CD4-positive, alpha-beta T cell (primary cell): ENCODE measurements at places on chromosomes 5 and 9.

- no peaks in the 10 kb centered on the region for H3K27me3 ChIP-seq
- no peak overlapping the region for H3K27ac ChIP-seq
- no peak for DNase-seq
- no peaks in the 10 kb centered on the region for H3K4me1 ChIP-seq
- H3K36me3 ChIP-seq, result no peaks in the 10 kb centered on the region
These were observed 450.3 kb upstream of the CLINT1 start for GRCh38 chr5:158309088-158309807.

DNA sequence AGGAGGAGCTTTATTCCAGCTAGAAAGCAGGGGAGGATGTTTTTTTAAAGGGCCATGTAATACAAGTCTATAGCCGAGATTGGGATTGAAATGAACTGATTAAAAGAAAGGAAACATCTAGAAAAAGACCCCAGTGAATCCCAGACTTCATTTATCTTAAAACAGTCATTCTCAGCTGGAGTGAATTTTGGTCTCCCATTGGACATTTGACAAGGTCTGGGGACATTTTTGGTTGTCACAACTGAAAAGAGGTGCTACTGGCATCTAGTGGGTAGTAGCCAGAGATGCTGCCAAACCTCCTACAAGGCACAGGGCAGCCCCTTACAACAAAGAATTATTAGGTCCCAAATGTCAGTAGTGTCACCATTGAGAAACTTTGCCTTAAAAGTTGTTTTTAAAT is 16.3 kb upstream of the SPINK4 start:
- H3K36me3 ChIP-seq, result no peaks in the 10 kb centered on the region
- no peak overlapping the region for H3K4me3 ChIP-seq
- DNase-seq, result no peak
- peaks cover 10% of the 10 kb centered on the region for H3K4me1 ChIP-seq

DNA sequence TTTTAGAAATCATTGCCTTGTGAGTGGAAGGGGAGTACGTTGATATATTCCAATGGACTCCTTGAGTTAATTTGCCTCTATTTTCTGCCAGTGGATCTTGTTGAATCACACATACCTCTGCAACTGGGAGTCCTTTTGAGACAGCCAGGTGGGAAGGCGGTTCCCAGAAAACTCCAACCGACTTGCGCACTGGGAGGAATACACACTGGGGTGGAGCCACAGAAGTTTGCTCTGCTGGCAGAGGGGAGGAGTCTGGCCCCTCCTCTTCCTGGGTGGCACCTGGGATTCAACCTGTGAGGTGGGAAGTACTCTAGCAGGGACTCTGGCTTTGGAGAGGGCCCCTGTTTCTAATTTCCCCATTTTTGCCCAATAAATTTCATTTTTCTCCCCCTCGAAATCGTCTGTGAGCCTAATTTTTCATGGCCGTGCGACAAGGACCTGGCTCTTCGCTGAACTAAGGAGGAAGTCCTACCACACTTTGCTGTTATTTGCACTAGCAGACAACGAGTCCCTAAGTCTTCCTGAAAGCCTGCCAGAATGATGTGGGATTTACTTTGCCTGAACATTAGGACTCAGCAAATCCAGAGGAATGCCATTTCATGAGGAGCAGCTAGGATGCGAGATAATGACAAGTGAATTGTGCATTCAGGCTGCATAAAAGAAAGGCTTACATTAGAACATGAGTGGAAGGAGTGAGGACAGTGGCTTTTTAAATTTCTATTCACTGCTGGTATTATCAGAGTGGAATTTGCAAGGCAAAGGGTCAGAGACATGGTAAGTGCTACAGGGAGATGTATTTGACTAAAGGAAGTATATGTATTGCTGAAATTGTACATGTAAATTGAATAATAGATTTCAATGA is 67.2 kb downstream of the PRLR start:
- H3K27me3 ChIP-seq, result no peaks in the 10 kb centered on the region
- no peak overlapping the region for H3K27ac ChIP-seq
- H3K4me1 ChIP-seq, result no peaks in the 10 kb centered on the region
- H3K36me3 ChIP-seq, result no peaks in the 10 kb centered on the region
- no peak for DNase-seq
- H3K4me3 ChIP-seq, result no peak overlapping the region

DNA sequence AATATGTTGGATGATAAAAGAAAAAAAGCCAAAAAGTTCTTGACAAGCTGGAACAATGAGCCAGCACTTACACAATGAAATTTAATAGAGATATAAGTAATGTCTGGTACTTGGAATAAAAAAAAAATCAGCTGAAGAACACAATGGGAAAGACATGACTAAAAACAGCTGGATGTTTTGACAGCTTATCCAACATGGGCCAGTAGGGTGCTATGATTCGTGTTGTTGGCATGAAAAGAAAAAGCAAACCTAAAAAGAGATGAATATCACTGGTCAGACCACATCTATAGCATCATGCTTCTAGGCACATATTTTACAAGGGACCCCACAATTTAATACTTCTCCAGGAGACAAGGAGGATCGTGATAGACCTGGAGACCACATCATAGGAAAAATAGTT is 175.3 kb downstream of the ARL15 start:
- H3K27me3 ChIP-seq, result no peaks in the 10 kb centered on the region
- no peak for DNase-seq
- no peak overlapping the region for H3K27ac ChIP-seq
- no peaks in the 10 kb centered on the region for H3K4me1 ChIP-seq

DNA sequence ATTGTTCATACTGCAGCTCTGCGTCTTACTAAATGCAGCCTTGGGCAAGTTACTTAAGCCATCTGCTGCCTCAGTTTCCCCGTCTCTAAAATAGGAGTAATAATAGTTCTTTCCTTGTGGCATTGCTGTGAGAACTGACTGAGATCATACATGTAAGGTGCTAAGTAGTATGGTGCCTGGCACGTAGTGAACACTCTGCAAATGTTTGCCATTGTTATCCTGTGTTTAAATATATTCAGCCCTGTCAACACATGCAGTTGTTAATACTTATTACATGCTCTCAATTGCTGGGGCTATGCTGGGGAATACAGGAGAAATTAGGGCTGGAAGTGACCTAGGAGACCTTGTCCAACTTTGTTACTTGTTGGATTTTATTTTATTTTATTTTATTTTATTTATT is 105.2 kb upstream of the RAI14 start:
- no peak overlapping the region for H3K27ac ChIP-seq
- H3K4me1 ChIP-seq, result no peaks in the 10 kb centered on the region
- H3K27me3 ChIP-seq, result no peaks in the 10 kb centered on the region

DNA sequence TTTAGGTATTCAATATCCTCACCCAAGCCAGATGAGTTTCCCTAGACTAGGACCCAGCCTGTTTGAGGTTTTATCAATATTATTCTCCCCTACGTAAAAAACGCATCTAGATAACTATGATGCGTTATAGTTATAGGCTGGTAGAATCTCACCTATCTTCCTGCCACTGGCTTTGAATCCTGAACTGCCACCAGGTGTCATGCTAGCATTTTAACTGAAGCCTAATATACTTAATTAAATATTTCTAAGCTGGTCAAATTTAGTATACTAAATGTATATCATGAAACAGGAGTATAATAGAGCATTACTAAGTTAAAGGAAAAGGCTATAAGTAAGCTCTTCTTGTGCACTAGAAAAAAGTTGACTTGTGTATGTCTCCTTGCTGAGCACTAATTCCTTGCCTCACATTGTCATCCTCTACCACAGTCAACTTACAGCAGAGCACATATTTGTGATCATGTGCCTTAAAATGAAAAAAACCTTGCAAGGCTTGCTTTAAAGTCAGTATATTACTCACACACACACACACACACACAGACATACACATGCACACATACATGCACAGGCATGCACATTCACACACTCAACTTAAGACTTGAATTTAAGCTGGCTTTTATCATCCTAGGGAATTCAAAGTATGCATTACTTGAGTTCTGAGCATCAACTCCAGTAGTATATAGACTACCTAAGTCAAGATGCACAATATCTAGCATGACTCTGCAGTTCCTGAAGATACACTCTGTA is 303.4 kb downstream of the ADGRV1 start:
- no peak overlapping the region for H3K4me3 ChIP-seq
- H3K4me1 ChIP-seq, result no peaks in the 10 kb centered on the region
- H3K27ac ChIP-seq, result no peak overlapping the region
- no peak for DNase-seq

DNA sequence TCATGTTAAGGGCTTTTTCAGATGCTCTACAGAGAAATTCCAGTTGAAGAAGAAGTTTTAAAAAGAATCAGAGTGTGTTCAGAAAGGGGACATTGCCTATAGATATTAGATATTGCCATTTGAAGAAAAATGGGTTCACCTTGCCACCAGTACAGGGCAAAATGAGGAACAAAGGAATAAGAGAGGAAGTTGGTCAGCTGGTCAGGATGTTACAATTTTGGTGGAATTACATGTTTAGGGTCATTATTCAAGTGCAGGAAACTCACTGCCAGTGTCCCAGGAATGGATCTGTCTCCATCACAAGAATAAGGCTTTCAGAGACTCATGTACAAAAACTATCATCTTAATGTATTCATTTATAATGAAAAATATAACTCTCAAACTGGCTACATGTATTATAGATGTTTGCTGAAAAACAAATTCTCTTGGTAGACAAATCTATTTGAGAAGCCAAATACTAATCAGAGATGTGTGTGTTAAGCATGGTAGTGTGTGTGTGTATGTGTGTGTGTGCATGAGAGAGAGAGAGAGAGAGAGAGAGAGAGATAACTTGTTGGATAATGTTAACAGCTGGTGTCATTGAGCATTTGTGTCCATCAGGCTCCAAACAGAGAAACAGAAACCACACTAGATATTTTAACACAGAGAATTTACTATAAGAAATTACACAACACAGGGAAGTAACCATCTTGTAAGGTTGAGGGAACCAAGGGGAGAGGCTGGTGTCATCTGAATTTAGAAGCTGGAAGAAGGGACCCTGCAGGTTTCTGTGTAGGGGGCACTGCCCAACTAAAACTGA is 5.0 kb upstream of the C1QTNF3 start:
- DNase-seq, result no peak
- H3K36me3 ChIP-seq, result peaks cover 4% of the 10 kb centered on the region
- H3K4me1 ChIP-seq, result peaks cover 4% of the 10 kb centered on the region
- H3K27ac ChIP-seq, result no peak overlapping the region

DNA sequence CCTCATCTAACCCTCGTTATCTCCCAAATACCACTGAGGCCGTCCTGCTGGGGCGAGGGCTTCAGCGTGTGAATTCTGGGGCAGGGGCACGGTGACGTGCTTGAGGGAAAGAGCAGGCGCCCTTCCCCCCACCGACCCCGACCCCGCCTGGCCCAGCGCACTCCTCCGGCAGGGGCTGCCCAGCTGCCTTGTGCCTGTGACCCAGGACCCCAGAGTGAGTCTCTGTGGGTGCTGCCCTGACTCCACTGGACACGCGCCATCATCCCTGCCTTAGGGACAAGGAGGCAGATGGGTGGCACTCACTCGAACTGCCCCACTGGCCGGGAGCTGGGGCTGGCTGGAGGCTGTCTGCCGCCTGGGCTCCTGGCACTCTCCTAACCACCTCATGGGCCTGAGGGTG is 136.2 kb upstream of the LPCAT1 start:
- DNase-seq, result no peak
- H3K27me3 ChIP-seq, result peaks cover 34% of the 10 kb centered on the region
- H3K36me3 ChIP-seq, result no peaks in the 10 kb centered on the region
- H3K27ac ChIP-seq, result no peak overlapping the region
- no peaks in the 10 kb centered on the region for H3K4me1 ChIP-seq
- H3K4me3 ChIP-seq, result no peak overlapping the region

GRCh38 chr9:88641456-88642240 is 106.7 kb downstream of the NXNL2 start:
- H3K27me3 ChIP-seq, result peaks cover 7% of the 10 kb centered on the region
- no peaks in the 10 kb centered on the region for H3K4me1 ChIP-seq
- H3K4me3 ChIP-seq, result no peak overlapping the region

DNA sequence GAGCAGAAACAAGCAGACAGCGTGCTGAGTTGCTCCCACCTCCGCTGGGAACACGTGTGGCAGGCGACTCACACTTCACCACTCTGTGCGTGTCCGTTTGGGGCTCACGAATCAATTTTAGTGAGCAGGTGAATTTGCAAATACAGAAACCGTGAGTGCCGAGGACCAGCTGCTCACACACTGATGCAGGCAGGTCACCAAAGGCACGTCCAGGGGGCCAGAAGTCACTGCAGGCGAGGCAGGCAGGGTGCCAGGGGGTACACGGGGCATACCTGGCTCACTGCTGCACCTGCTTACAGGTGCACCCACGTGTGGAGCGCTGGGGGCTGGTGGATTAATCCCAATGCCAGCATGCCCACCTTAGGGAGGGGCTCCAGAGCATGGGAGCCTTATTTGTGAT is 68.8 kb downstream of the ZNF354C start:
- H3K4me3 ChIP-seq, result no peak overlapping the region
- no peak overlapping the region for H3K27ac ChIP-seq
- no peaks in the 10 kb centered on the region for H3K36me3 ChIP-seq
- no peak for DNase-seq

- H3K4me1 ChIP-seq, result peaks cover 63% of the 10 kb centered on the region
- H3K27me3 ChIP-seq, result no peaks in the 10 kb centered on the region
- H3K4me3 ChIP-seq, result no peak overlapping the region
- peak overlapping the region; percentile 9 for H3K27ac ChIP-seq
- DNase-seq, result peak; percentile 69
These were observed 11.7 kb upstream of the DOLPP1 start for GRCh38 chr9:129068990-129069861.

DNA sequence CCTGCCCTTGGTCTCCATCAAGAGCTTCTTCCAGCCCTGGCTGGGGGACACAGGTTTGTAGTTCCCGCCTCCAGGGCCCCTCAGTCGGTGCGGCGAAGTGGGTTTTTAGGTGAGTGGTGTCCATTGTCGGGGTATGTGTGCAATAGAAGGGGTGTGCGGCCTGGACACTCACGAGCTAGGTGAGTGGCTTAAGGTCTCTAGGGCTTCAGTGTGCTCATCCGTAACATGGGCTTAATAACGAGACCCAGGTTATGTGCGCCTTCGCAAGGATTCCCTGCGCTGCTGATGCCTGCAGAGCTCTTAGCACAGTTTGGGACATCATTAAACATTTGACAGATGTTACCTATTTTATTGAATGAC is 656 bp downstream of the CEP78 start:
- H3K27me3 ChIP-seq, result no peaks in the 10 kb centered on the region
- no peak for DNase-seq
- H3K4me1 ChIP-seq, result peaks cover 30% of the 10 kb centered on the region
- H3K27ac ChIP-seq, result no peak overlapping the region

DNA sequence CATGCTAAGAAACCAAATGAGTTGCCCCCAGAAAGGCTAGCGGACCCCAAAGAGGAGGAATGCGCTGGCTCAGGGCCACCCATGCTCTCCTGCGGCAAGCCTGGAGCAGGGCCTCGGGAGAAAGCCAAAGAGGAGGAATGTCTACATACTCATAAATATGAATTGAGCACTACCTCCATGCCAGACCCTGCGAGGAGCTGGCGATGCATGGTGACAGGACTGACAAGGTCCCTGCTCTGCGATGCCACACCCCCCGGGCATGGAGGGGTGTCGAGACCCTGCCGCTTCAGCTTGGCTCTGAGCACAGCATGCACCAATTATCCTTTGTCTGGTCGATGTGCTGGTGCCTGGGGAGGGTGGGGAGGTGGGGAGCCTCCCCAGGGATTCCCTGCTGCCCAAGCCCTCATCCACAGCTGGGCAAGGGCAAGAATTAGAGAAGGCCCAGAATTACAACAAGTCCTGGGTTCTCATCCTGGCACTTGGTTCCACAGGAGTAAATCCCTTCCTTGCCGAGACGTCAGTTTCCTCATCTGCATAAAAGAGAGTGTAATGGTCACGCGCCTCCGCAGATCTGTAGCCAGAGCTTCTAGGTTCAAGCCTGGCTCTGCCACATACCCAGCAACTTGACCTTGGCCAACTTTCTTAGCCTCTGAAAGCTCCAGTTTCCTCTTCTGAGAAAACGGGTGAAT is 74.4 kb downstream of the FAM114A2 start:
- H3K4me3 ChIP-seq, result no peak overlapping the region
- H3K36me3 ChIP-seq, result no peaks in the 10 kb centered on the region
- H3K4me1 ChIP-seq, result peaks cover 9% of the 10 kb centered on the region
- H3K27ac ChIP-seq, result no peak overlapping the region
